ENCODE measurements at places on chromosomes 1 and 21.
A peak's percentile ranks its signal among the peaks of the same experiment; 100 is the strongest.

- DNase-seq = no peak
These were observed 154.4 kb downstream of the HHAT start for GRCh38 chr1:210482945-210483617.

DNA sequence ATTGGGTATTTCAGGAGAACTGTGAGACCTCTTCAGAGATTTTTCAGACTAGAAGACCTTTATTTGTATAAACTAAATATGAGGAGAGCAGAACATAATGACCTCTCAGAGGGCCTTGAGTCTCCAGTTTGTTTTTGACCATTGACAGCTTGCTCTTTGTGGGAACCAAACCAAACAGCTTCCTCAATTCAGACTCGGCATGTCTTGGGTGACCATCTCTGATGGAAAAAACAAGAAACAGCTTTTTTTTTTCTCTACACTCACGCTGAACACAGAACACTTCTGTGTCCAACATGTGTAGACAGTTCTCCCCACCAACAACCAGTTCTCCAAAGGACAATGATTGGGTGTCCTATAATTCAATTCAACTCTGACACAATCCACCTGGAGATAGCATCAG, 11.5 kb downstream of the ATP1A4 start:
- DNase-seq = no peak

DNA sequence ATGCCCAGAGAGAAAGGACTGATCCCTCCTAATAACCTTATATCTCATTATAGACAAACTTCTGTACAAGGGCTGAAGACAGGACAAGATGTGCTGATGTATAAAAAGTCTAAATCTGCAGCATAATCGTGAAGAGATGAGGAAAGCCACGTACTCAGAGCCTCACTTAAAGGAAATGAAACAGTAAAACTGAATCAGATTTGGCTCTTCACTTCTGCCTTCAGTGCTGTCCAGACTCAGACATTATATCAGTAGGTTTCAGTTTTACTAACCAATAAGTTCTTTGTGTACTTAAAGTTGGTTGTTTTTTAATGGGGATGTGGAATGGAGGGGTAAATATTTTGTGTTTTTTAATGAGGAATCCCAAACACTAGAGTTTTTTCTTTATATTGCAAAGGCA, 45.3 kb upstream of the RGS1 start:
- no peak for DNase-seq

- DNase-seq = no peak
These were observed 138.7 kb downstream of the RUNX1 start for GRCh38 chr21:34910396-34910795.

DNA sequence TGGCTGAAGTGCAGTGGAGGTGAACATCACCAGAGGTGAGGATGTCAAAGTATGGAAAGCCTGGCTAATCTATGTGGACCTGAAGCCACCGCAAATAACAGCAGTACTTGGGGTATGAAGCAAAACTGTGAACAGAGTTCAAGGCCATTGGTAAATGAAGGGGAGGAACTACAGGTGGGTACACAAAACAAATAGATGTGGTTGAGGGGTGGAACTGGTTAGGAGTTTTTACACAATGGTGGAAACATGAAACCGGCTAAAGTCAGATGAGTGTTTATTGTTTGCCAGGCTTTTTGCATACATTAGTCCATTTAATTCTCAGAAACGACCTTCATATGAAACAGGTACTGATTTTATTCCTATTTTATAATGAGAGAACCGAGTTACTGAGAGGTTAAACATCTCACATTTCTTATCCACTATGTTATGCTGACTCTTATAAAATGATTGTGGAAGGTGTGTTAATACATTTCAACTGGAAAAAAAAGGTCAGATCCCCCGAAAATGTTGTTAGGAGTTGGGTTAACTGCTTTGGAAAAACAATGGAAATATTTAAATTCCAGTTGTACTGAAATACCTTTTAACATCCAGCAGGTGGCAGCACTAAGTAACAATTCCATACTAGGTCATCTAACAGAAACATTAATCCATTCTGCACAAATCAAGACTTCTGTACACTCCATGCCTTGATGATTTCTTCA, 44.3 kb upstream of the GTF2B start:
- DNase-seq = no peak

DNA sequence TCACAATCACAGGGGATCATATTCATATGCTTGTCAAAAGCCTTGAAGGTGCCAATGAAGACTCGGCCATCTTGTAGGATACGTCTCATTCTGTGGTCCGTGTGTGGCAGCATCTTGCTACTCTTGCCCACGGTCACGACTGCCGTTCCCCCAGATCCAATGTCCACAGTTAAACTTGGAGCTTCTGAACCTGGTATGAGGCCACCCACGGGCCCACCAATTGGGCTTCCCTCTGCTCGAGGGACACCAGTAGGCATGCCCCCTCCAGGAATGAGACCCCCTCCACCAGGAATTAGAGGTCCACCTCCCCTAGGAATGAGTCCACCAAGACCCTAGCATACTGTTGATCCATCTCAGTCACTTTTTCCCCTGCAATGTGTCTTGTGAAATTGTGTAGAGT, 39.6 kb downstream of the MORN1 start:
- no peak for DNase-seq

DNA sequence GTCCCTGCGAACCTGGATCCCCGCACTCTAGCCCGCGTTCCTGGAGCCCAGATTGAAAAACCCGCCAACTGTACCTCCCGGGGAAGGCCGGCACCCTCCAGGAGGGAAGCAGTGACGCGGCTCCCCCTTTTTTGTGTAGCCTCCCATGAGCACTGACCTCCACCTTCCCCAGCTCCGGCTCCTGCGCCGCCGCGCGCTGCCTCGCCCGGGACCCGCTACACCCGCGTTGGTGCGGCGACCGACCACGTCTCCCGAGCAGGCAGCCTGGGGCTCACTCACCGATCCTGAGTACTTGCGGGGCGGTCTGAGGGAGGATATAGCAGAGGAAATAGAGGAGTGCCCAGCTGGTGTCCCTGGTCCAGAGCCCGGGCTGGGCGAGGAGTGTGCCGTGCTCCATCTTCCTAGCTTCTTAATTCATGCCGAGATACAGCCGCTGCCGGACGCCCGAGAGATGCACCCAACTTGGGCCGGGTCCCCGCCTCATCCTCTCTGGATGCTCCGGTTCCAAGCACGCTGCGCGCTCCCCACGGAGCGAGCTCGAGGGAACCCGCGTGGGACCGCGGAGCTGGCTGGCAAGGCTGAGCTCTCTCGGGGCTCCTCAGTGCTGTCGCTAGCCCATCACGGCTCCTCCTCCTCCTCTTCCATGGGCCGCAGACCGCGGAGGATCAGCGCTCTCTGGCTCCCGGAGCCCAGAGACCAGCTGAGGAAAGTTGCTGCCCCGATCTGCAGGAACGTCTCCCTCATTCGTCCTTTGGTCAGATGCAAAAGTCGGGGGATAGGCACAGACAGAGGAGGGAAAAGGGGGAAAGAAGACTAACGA, 482 bp downstream of the GRIK1 start:
- DNase-seq = no peak

DNA sequence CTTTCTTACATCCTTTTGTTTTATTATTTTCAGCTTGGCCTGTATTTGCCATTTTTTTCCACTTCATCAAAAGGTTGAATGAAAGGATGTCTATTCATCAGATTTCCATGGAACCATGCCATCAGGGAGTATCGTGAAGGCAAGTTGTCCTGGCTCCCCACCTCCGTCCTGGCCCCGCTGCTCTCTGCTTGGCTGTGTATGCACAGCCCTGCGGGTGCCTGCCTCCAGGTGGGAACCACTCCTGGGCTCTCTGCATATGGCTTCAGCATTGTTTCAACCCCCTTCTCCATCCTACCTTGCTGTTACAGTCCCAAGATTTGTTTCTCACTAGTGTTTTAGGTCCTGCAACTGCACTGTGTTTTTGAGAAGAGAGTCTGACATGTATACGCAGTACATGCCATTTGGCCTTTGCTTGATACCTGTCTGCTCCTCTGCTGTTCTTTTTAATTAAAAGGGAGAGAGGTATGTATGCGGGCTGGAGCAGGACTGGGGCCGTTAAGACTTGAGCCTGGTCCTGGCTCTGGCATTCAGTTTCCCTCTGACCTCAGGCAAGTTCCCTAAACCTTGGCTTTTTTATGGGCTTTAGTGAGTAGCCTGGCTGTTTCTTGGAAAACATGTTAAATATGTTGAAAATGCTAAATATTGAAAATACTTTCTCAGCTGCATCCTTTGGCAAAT, 69.9 kb upstream of the GCLM start:
- no peak for DNase-seq

DNA sequence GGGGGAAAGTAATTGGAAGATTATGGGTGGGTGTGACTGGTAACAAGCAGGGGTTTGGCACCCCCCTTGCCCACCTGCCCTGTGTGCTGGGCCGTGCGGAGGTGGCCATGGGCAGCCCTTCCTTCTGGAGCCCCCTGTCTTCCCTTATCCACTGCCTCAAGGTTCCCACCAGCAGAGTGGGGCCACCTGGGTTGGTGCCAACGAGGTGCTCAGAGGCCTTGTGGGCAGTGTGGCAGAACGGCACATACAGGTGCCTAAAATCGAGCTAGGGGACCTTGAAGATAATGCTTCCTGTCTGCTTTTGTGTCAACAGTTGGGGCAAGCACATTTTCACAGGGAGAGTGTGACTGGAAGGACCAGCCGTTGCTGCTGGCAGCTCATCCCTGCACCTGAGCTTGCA, 161.8 kb downstream of the PCBP3 start:
- no peak for DNase-seq

DNA sequence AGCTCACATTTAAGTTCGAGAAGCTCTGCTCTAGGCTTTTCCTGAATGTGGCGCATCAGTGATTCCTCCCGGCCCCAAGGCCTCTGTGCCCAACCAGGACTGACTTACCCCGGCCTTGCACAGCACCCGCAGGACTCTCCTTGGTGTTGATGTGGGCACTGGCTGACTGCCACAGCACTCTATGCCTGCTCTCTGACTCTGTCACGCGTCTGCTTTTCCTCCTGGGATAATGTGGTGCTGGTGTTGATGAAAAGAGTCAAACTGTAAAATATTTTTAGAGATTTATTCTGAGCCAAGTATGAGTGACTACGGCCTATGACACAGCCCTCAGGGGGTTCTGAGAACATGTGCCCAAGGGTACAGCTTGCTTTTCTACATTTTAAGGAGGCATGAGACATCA, 15.5 kb upstream of the SLC2A5 start:
- DNase-seq = no peak

DNA sequence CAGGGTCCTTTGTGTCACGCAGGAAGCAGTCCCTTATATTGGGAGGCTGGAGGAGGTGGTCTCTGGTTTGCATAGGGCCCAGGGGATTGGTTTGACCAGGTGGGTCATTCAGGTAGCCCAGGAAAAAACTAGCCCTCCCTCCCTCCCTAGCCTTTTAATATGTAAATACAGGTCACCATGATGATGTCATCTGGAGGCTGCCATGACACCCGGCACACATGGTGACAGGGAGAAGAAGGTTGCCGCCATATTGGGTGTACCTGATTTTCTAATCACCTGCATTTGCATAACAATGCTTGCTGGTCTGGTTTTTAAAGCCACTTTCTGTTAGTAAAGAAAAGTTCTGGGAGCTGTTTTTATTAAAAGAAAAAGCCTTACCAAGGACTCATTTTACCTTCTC, 791.0 kb upstream of the ADGRL4 start:
- no peak for DNase-seq

DNA sequence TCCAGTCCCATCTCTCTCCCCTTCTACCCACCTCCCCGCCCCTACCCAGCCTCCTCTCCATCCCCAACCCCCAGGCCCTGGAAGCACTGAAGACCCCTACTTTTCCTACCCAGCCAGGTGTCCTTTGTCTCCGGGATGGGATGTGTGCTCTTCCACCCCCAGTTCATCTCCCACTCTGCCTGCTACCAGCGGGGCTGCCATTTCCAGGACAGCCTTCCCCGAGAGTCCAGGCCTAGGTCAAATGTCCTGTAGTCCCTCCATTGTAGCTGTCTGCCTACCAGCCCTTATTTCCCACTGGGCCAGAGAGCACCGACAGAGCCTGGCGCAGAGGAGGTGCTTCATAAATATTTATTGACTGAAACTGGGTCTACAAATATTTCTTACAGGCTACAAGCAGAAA, 72.0 kb upstream of the TLR5 start:
- peak; percentile 19 for DNase-seq

GRCh38 chr1:68293609-68294366, 61.5 kb upstream of the WLS start:
- no peak for DNase-seq

DNA sequence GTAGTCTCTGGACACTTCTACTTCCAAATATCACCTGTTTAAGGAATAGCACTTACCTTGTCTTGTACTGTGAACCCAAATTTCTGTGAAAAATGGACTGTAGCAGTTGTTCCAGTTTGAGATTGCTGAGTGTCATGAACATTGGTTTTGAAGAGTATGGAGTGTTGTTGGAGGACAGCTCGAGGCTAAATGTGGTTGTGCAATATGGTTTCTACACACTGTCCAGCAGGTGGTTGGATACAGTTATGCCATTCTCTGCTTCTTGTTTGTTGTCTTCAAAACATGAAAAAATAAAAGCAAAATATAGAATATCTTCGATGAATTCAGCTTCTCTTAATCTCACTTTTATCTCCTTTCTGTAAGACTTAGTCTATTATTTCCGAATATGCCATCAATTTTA, 67.1 kb downstream of the DDR2 start:
- no peak for DNase-seq

DNA sequence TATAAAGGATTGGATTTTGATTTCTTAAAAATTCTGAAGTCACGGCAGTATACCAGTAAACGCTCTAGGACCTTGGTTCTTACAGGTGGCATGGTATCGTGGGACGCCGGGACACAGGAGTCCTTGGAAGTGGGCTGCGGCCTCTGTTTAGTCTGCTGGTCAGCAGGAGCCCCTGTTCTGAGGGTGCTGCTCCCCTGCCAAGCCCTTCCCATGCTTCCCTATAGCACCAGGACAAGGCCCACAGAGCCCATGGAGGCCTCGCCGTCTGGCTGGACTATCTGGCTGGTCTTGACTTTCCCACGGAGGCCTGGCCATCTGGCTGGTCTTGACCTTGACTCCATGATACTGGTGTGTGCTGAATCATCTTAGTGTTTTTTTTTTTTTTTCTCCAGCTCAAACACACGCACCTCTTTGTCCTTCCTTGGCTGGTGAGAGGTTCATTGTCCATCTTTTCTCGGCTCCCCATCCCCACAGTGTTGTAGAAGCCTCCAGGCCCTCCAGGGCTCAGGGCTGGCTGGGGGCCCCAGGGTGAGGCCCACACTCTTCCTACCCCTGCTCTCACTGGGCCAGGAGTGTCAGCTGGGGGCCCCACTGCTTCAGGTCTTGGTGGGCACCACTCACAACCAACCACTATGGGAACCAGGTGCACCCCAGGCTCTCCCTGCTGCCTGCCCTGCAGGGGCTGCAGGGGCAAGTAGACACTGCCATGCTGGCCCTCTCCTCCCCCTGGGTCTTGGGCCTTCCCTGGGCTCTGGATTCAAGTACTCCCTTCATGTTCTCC, 16.5 kb upstream of the TTC34 start:
- DNase-seq = no peak

All from activated CD8-positive, alpha-beta memory T cell treated with anti-CD3 and anti-CD28 coated beads, Interleukin-2, amount 10 ng/mL, durations not matched to agents 7 days and 5 days (primary cell).